ENCODE measurements at places on chromosomes 2 and 18.

DNA sequence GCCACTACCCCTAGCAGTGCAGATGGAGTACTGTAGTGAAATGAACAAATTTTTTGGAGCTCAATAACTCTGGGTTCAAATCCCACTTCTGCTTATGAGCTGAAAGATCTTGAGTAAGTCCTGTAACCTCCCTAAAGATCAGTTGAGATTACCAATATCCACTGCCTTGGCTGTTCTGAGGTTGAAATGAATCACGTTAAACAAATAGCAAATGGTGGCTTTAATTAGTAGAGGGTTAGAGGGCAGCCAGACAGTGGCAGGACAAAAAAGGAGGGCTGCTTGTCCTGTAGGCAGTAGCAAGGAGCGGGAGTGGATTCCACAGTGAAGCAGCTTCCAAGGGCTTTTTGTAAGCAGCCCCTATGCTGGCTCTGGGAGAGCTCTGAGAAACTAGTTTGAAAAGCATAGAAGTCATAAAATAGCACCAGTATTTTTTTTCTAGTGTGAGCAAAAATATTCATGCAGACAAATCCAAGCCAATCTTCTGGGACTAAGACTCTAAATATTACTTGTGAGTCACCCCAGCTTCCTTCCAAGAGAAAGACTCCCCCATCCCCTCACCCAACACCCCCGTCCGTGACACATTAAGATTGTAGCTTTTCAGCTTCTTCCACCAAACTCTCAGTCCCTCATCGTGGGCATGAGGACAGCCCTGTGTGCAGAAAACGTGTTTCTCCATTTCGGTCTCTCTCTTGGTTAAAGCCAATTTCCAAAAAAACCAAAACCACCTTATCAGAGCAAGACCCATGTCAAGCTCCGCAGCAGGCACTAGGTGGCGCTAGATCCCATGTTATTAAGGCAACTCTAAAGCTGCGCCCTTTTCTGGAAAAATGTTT, 123.5 kb upstream of the LGALSL start:
- peak; percentile 49 for DNase-seq

DNA sequence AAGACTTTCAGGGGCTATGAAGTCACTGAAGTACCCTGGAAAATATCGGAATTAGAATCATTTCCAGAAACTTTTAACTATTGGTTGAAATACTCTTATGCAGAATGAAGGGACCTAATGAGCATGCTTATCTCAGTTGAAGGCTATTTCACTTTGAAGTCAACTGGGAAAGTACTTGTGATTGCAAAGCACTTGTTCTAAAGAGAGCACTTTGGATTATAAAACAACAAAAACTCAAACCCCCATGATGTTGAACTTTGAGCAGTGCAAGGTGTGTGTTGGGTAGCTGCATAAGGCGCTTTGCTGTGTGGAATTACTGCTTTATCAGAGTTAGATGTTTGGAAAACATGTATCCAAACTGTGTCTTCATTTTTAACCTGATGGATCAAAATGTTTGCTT, 12.0 kb upstream of the MGAT5 start:
- DNase-seq: no peak

DNA sequence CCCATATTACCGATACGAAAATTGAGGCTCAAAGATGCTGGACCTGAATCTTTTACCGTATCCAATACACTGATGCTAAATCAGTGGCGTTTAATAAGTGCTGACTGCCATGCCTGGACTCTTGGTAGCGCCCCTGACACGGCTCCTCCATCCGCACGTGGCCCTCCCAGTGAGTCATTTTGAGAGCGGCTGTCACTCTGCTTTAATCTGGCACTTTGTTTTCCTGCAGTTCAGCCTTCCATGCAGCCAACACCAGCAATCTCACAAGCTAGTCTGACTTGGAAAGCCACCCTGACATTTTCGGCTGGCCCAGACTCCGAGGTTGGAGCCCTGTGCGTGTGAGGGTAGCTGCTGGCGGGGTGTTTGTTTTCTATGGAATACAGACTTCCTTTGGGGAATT, 155.1 kb upstream of the LMAN1 start:
- no peak for DNase-seq

- no peak for DNase-seq
These were observed 10.2 kb downstream of the MTERF4 start for GRCh38 chr2:241091734-241092445.

DNA sequence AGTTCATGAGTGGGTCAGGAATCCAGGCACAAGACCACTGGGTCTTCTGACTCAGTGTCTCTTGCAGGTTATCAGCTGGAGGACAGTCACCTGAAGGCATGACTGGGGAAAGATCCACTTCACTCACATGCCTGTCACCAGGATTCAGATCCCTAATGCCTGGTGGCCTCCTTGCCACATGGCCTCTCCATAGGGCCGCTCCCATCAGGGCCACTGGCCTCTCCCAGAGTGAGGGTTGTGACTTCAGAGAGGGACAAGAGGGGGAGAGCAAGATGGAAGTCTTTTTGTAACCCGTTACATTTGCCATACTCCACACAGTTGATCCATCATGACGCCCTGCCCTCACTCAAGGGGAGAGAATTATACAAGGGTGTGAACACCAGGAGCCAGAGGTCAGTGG, 13.0 kb upstream of the OTOS start:
- no peak for DNase-seq
